Stimulated activated CD8-positive, alpha-beta memory T cell treated with anti-CD3 and anti-CD28 coated beads, Interleukin-7, amount 100 ng/mL, for 24 hours (primary cell): ENCODE measurements at places on chromosomes 1 and 21.

- DNase-seq, result no peak
Measured at GRCh38 chr1:76281306-76281705, 206.8 kb downstream of the ST6GALNAC3 start.

DNA sequence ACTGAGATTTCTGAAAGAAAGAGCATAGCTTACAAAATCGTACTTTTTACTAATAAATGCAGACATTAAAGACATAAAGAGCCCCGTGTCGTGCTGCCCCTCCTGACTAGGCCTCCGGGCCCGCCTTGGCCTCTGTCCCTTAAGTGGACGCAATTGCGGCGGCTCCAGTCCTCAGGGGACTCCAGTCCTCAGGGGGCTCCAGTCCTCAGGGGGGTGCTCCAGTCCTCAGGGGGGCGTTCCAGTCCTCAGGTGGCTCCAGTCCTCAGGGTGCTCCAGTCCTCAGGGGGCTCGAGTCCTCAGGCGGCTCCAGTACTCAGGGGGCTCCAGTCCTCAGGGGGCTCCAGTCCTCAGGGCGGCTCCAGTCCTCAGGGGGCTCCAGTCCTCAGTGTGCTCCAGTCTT is 10.6 kb upstream of the OR2M2 start:
- DNase-seq, result no peak

DNA sequence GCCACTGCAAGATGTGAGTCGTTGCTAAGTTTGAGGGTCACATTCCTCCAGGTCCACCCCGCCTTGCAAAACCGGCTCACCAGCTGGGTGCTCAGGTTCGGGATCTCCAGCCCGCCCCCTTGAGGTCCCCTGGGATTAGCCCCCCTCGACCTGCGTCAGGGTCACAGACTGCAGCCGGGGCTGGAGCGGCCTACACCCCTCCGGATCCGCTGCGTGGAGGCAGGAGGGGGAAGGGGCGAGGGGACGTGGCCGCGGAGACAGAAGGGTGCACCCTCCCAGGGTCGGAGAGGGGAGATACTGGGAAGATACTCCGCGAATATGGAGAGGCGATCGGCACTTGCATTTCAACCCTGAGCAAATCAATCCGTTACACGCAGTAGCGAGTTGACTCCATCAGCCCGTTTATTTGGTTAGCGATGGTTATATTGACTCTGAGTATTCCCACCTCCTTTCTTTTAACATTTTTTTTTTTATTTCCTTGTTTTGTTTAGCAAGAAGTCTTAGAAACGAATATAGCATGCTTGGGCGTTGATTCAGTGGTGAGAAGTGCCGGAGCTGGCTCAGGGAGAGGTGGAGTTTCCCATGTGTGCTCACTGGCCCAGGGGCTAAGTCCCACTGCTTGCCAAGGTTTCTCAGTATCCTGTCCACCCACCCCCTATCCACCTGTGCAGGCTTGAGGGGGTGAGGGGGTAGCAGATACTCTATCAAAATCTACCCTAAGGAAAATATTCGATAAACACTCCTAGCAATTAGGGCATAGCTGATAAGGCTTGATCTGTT is 997 bp downstream of the IFNAR2 start:
- no peak for DNase-seq

DNA sequence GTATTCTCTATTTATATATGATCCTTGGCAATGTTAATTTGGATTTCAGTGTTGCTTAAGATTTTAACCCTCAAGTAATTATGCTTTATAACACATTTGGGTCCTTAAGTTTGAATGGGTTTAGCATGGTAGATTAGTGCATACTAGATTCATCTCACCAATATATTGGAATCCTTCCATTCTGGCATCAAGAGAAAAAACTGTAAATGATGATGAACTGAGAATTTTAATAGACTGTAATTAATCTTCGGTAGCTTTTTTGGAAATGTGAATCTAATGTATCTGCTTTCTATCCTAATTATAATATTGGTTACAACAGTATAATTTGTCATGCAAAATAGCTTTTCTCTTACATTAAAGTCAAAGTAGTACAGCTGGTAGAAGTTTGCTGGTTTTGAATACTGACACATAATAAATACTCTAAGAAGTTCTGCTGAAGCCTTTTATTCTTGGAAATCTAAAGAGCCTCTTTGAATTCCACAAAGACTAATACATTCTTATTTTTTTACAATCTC is 279.8 kb downstream of the AMY1C start:
- DNase-seq, result no peak

GRCh38 chr1:4084446-4084845 is 184.4 kb upstream of the C1orf174 start:
- no peak for DNase-seq

DNA sequence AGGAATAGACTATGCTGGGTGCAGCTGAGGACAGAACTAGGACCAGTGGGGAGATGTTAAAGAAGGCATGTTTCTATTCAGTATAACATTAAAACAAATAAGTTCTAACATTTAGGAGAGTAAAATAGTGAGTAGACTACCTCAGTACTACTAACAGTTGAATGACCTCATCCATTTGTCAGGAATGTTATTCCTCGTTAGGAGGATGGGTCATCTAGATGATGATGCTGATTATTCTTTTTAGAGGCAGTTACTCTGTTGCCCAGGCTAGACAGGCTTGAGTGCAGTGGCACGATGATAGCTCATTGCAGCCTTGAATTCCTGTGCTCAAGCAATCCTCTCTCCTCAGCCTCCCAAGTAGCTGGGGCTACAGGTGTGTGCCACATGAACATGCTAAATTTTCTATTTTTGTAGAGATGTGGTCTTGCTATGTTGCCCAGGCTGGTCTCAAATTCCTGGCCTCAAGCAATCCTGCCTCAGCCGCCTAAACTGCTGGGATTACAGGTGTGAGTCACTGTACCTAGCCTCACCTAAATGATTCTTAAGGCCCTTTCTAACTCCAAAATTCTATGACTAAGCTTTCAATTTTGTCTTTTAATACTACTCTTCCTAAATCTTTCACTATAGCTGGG is 9.3 kb downstream of the EEIG2 start:
- DNase-seq, result no peak

DNA sequence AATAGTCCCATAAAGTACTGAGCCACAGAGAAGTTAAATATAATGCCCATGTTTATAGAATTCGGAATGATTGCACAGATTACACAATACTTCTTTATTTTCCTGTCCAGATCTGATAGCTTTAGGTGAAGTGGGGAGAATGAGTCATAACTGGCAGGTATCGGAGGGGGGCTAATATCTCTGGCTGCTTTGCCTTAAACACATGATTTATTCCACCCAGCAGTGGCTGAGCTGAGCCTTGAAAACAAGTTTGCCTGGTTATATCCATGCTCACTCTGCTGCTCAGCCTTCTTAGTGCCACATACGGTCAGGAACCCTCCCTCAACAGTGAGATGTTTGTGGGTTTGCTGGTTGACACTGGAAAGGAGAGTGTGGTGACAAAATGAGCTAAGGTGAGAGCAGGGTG is 119.7 kb upstream of the ZNF648 start:
- no peak for DNase-seq

GRCh38 chr1:197178998-197179397 is 32.5 kb upstream of the ASPM start:
- no peak for DNase-seq

- no peak for DNase-seq
Measured at GRCh38 chr1:206455289-206455665, 15.0 kb upstream of the IKBKE start.

GRCh38 chr1:151581451-151581850 is 30.4 kb upstream of the SNX27 start:
- DNase-seq, result no peak

DNA sequence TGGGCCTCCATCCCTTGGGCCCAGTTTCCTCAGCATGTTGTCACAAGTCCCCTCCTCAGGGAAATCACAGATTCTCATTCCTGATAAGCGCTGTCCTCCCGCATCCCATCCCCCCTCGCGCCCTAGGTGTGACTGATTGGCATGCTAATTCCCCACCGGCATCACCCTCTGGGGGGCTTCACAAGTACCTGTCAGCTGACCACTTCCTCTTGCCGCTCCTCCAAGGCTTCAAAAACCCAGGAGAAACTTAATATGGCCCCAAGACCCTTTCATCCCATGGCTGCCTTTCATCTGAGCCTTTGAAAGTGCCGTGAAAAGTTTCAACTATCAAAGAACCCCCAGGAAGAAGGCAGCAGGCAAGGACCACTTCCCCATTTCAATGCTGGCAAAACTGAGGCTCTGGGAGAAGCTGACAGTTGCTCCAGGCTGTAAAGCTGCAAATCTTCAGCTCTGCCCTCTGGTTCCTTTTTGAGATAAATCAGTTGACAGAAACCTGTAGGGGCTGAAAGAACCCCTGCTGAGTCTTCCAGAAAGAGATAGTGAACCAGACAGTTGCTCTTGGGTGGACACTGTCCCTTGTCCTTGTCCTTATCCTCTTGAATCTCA is 12.8 kb upstream of the MIXL1 start:
- DNase-seq, result no peak

DNA sequence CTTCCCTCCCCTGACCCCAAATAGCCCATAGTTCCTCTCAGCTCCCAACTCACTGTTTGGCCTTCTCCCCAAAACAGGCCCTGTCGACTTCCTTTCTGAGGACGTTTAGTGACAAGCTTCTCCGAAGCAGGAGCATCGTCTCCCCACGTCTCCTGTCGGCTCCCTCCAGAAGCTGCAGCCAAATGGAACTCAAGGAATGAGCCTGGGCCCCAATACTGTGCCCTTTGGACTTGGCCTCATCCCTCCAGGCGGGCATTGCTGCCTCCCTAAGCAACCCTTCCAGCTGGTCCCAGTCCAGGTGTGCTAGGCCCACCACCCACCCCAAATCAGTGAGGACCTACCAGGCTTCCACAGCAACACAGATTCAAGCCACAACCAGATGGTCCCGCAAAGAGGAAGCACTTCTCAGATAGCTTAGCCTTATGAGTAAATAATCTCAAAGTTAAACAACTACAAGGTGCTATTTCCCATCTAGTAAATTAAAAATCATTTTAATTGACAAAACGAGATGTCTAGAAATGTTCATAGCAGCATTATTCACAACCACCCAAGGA is 33.0 kb downstream of the ACOT7 start:
- DNase-seq, result no peak

DNA sequence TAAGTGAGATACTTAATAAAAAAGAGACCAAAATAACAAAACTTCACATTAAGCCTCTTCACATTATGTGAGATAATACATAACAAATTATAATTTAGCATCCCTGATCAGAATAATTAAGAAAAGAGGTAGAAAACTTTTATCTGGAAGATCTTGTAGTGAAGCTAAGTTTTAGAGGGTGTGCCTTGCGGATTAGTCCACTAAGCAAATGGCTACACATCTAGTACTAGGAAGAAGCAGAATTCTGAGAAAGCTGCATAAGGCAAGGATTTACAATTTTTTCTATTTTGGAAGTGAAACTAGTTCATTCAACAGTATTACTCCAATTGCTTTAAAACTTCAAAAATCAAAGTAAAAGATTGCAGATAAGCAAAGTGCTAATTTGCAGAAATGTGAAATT is 3.5 kb downstream of the YOD1 start:
- no peak for DNase-seq
